Hepatic stellate cell (primary cell): ENCODE measurements at places on chromosomes 1 and 21.

DNA sequence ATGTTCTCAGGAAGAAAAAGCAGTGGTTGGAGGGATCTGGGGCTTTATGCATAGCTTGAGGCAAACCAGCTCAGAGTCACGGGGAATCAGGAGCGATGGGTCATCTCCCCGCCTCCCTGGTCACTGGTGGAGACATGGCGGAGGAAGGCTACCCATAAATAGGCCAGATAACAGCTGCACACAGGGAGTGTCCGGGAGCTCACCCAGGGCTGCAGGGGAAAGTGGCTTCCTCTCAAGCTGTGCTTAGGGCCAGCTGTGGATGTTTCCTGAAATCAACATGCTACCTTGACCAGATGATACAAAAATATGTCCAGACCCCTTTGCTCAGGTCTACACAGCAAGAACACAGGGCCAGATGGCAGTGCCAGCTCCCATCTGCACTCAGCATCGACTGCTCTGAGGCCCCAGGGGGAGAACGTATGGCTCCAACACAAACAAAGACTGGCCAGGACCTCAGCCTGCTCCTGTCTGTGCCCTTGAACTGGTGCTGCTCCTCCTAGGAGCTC is 27.1 kb upstream of the RERE start:
- DNase-seq, result no peak

DNA sequence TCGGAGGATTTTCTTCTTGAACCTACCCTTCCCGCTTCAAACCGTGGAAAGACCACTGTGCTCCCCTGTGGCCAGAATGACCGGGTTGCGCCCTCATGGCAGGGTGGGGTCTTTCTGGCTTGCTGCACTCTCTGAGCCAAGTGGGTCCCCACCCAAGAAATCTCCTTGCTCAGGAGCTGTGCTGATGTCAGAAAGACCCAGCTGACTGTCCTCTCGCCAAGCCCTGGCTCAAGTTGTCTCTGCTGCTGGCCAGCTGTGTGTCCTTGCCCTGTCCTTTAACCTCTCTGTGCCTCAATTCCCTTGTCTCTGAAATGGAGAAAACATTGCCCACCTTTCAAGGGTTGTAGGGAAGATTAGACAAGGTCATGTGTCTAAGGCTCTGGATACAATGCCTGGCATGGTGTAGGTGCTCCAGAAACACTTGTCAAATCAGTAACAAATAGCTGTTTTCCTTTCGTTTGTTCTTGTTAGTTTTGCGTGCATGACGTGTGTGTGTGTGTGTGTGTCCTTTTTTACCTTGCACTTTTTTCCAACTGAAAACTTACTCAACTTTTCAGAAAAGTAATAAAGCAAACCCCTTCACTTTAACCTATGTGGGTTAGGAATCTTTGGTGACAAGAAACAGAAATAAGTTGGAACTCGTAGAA is 41.1 kb upstream of the RPL11 start:
- no peak for DNase-seq

- DNase-seq, result peak; percentile 65
Measured at GRCh38 chr1:53172426-53173128, 24.0 kb upstream of the CPT2 start.

- no peak for DNase-seq
Measured at GRCh38 chr1:53331446-53332185, 3.7 kb upstream of the LRP8 start.

GRCh38 chr21:36828891-36829515 is 130.1 kb downstream of the SIM2 start:
- no peak for DNase-seq

DNA sequence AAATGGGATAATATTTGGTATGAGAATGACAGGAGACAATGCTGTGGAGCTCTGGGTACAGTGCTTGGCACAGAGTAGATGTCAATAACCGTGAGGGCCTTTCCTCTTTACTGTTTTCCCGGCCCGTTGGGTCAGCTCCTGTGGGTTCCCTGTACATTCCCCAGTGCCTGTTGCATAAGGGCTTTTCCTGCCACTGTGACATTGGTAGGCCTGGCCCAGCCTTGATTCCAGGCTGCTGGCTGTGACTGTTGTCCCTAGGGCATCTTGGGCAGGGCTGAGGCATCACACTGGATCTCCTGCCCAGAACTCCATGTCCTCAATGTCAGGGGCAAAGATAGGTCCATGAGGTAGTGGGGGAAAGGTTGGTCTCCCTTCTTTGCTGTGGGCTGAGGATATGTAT is 25.8 kb upstream of the MYCL start:
- no peak for DNase-seq

- DNase-seq, result peak; percentile 46
Measured at GRCh38 chr1:154213274-154213673, 7.1 kb upstream of the CFAP141 start.

DNA sequence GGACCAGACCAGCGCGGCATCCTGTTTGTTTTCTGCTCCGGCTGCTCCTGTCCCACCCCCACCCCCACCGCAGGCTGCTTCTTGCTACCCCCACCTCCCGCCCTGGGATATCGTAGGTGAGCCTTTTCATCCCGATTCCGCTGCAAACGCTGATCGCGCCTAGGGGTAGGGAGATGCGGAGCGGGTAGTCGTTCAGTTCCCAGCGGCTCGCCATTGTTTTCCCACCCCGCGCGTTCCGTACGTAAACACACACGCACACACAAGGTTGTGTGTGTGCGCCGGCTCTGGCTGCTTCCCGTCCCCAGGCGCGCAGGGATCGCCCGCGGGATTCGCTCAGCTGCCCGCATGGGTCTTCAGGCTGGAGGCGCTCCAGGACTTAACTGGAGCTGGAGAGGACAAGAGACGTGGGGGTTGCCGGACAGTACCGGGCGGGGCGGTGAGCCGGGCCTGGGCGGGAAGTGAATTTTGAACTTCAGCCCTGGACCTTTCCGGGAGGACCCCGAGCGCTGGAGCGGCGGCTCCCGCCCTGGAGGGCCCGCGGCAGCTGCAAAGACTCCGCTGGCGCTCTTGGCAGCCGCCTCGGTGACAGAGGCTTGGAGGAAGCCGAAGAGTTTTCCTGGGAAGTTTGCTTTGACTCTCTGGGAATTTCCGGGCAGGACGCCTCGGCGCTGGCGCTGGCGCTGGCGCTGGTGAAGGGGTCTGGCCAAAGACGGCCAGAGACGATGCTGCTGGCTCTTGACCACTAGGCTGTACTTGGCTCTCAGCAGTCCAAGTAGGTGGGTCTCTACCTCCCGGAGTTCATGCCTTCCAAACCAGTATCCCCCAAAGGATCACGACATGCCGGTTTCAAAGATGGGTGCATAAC is 1.6 kb downstream of the SOX13 start:
- DNase-seq, result peak; percentile 76

DNA sequence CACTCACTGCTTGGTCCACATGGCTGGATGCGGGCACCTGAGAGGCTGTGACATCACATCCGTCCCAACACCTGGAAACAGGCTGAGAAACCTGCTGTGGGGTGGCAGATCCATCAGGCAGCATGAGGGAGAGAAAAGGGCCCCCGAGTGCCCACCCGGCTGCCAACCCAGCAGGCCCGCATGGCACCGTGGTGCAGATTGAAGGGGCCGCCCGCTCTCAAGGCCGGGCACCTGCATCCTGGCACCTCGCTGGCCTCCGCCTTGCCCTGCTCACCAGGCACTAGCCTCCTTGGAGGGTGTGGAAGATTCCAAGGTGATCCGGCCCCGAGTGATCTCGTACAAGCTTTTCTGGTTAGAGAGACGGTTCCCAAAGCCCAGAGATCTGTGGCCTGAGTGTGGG is 110.5 kb downstream of the PRDM16 start:
- DNase-seq, result no peak

DNA sequence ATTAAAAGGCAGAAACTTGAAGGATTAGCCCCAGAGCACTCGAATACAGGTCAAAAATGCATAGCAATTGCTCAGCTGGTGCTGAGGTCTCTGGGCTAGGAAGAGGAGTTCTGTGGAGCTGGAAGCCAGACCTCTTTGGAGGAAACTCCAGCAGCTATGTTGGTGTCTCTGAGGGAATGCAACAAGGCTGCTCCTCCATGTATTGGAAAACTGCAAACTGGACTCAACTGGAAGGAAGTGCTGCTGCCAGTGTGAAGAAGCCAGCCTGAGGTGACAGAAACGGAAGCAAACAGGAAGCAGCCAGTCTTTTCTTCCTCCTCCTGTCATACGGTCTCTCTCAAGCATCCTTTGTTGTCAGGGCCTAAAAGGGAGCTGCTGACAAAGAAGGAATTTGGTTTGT is 233.4 kb upstream of the FGGY start:
- no peak for DNase-seq

GRCh38 chr1:164930241-164930640 is 371.3 kb downstream of the PBX1 start:
- no peak for DNase-seq

GRCh38 chr21:39456665-39457064 is 4.9 kb downstream of the SH3BGR start:
- no peak for DNase-seq

- no peak for DNase-seq
Measured at GRCh38 chr1:1001057-1001783, 1.3 kb upstream of the HES4 start.

- DNase-seq, result no peak
Measured at GRCh38 chr1:77543822-77544448, 138.5 kb downstream of the ZZZ3 start.

GRCh38 chr21:29133796-29134195 is 3.4 kb downstream of the MAP3K7CL start:
- DNase-seq, result no peak

GRCh38 chr1:56077206-56077605 is 502.2 kb downstream of the PLPP3 start:
- no peak for DNase-seq

GRCh38 chr1:224629965-224630364 is 13.8 kb downstream of the CNIH3 start:
- DNase-seq, result no peak
